ENCODE measurements at places on chromosomes 7 and 10.
A peak's percentile ranks its signal among the peaks of the same experiment; 100 is the strongest.

- DNase-seq, result no peak
Measured at GRCh38 chr7:140533394-140533872, 54.1 kb upstream of the MKRN1 start.

- DNase-seq, result no peak
Measured at GRCh38 chr7:80640846-80641245, 2.4 kb downstream of the CD36 start.

- DNase-seq, result no peak
Measured at GRCh38 chr7:70466725-70467364, 665.1 kb upstream of the GALNT17 start.

GRCh38 chr10:1268831-1269230 is 212.6 kb downstream of the WDR37 start:
- DNase-seq, result no peak

DNA sequence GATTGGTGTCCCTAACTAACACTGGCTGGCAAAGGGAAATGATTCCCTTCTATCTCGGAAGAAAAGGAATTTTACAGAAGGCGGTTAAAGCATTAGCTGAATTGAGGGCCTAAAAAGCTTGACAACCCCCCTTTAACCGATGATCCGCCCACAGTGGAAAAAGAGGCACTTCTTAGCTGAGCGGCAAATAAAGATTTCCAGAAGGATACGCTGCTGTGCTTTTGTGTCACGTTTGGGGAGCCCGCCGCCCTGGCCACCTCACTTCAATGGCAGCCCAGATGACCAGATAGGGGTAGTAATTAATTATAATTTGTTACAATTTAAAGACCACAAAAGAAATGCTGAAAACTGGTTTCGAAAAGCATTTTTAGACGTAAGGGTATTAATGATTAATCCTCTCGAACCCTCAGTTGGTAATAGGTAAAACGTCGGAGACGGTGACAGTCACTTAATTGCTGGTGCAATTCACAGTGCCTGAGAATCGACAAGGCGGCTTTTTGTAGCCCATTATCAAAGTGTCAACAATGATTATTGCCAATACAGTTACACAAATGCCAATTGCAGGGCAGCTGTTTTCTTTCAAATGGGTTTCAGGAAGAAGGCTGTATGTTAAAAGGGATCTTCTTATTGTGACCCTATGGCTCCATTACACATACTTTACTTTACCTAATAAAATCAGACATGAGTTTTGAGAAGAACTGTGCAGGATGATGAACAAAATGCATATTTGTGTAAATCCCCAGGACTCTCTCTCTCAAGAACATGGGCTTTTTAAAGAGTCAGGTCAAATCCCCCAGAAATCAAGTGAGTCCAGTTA is 154.1 kb downstream of the PIP4K2A start:
- no peak for DNase-seq

- no peak for DNase-seq
Measured at GRCh38 chr10:104043185-104043830, 42.4 kb downstream of the COL17A1 start.

DNA sequence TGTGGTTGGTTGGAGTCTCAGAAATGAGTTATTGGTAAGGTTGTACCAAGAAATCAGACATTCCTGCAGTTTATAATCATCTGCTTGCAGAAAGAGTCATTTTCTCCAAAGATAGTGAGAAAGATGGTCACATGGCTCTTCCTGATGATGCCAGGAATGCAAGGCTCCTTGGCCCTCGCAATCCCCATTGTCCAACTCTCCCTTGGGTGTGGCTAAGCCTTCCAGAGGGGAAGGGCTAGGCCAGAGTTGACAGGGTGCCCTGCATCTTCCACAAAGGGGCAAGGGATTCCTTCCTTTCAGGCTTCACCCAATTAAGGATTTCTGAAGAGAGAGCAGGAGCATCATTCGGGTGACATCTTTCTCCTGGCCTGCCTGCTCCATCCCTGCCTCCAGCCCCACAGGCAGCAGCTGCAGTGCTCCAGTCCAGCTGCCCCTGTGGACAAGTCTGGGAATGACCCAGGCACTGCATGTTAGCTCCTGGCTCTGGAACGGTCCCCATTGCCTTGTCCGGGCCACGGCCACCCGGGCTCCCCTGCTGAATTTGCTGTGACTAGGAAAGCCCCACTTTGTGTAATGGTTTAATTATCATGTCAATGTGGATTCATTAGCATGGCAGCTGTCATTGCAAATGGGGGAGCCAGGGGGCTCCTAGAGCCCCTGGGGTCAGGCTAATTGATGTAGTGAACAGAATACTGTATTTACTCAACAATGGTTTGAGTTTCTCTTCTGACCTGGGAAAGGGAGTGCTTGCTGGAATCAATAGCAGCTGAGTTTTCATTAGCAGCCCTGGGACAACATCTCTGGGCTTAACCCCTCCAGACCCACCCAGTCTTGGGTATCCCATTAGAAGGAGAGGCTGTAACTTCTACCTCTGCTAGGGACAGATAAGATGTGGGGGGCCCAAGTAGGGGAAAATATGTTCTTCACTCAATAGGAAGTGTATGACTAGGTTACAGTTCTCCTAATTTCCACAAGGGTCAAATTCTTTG is 112.6 kb upstream of the TBX20 start:
- no peak for DNase-seq

- DNase-seq, result no peak
Measured at GRCh38 chr7:149817301-149817771, 20.8 kb upstream of the ZNF862 start.

- DNase-seq, result peak; percentile 33
Measured at GRCh38 chr10:14971867-14972448, 12.8 kb downstream of the MEIG1 start.

- DNase-seq, result no peak
Measured at GRCh38 chr7:95041031-95041430, 133.6 kb downstream of the PPP1R9A start.

GRCh38 chr7:118179191-118179590 is 4.8 kb upstream of the LSM8 start:
- no peak for DNase-seq

GRCh38 chr10:71572962-71573361 is 146.6 kb downstream of the C10orf105 start:
- DNase-seq, result no peak

DNA sequence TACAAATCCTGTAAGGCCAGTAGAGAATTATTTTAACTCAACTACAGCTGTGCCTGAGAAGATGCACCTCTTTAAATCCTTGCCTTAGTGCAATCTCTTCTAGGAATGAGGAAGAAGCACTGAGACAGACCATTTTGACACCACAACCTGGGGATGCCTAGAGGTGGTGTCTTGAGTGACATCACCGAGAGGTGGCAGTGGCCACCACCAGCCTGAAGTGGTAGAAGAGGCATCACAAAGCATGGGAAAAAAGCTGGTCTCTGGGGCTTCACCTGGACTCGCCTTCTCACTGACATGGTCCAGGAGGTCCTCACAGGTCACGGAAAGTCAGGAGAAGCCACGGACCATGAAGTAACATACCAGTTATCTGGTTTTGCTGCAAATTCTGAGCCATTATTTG is 99.2 kb upstream of the PDLIM1 start:
- no peak for DNase-seq

DNA sequence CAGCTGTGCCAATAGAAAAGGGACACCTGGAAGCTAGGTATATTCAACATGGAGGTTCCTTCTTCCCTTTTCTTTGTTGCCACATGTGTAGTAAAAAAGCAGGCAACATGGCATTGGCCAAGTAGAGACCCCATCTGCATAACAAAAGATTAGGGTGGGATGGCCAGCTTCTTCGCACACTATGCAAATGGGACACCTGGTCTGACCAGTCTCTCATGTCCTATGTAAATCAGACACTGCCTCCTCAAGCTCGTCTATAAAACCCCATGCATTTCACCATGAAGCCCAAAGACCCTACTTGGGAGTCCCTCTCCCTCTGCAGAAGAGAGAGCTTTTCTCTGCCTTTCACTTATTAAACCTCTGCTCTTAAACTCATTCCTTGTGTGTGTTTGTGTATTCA is 53.9 kb downstream of the MYL10 start:
- DNase-seq, result no peak

- no peak for DNase-seq
Measured at GRCh38 chr10:95794195-95794594, 38.2 kb downstream of the ENTPD1 start.
